ENCODE measurements at places on chromosomes 13 and 19. TPM values are rescaled to one million over a fixed set of nuclear protein-coding genes. Genes with fewer than 3 reads are reported as not detected.

MISP gene
- total RNA-seq: not detected

DNA sequence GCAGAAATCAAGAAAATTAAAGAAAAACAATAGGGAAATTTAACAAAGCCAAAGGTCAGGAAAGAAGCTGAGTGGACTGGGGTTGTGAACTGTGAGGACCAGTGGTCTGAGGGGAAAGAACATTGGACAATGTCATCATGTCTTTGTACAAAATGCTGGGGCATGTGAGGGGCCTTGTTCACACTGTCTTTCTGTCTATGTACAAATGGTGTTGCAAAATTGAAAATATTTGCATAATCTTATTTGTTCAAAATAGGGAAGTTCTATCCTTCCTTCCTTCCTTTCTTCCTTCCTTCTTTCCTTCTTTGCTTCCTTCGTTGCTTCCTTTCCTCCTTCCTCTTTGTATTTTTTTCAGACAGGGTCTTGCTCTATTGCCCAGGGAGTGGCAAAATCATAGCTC lies 79.2 kb upstream of the SCEL start:
- no peak for DNase-seq

- DNase-seq: no peak
Measured at GRCh38 chr13:38900188-38900587, 90.4 kb downstream of the STOML3 start.

DNA sequence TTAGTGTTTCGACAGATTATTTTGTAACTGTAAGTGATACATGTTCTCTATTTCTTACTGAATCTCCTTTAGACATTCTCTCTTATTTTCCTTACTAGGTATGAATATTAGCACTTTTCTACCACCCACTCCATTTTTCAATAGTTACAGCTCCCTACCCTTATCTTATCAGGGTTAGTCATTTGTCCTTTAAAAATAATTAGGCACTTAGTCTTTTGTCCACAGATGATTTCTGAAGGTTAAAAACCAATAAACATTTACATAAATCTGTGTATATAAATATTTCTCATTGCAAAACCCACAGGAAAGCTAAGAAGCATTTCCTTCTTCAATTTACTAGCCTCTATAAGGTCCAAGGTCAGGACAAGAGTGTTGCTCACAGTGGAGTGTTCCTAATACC lies 624.1 kb upstream of the MIR17HG start:
- DNase-seq: no peak

DNA sequence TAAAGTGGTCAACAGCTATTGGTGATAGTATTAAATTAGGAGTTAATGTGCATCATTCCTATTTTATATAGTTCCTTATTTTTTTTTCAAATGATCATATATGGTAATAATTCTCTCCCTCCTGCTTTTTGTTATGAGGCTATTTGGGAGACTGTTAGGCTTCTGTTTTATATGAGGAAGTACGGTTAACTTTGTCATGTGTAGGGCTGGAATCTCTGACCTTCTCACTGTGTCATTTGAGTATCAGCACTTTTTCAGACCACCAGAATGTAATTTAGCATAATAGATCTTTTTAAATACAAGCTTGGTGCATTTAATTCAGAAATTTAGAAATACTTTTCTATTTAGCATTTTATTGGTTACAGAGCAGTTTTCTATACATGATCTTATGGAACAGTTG lies 7.7 kb downstream of the DGKH start:
- no peak for DNase-seq

Data from ascending aorta (tissue), 2 donors.